Activated CD4-positive, alpha-beta T cell treated with anti-CD3 and anti-CD28 coated beads, Interleukin-2, Interleukin-4, amounts not matched to agents 100 ng/mL and 50 ng/mL, durations not matched to agents 16 hours and 8 hours (primary cell): ENCODE measurements at places on chromosomes 3 and 15.

DNA sequence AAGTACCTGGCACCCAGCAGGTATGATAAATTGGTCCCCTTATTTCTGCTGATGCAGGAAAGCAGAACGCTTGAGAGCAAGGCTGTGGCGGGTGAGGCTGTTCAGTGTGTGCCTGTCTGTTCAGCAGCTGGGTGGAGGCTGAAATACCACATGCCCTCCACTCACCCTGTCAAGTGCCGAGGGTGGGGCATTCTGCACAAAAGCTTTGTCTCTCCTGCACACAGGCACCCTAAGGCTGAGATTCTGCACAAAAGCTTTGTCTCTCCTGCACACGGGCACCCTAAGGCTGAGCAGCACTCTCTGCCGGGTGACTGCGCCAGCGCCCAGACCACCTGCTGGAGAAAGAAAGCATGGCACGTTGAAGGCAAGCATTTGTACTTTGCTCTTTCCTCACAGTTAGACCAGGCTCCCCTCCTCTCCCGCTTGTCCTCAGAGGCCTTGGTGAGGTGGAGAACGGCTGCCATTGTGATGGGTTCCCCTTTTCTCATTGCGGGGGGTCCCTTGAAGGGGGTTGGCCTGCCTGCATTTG, 97.5 kb downstream of the BDH1 start:
- DNase-seq: no peak

GRCh38 chr3:101279162-101279561, 41.2 kb downstream of the IMPG2 start:
- no peak for DNase-seq

- DNase-seq: no peak
Measured at GRCh38 chr3:8420612-8421011, 81.0 kb upstream of the LMCD1 start.

- DNase-seq: no peak
Measured at GRCh38 chr3:132205609-132206008, 111.6 kb upstream of the ACP3 start.

GRCh38 chr15:29596266-29596665, 226.0 kb downstream of the TJP1 start:
- no peak for DNase-seq

GRCh38 chr15:39287322-39288195, 293.3 kb upstream of the THBS1 start:
- no peak for DNase-seq

GRCh38 chr3:23495507-23495906, 292.4 kb downstream of the UBE2E2 start:
- DNase-seq: no peak

DNA sequence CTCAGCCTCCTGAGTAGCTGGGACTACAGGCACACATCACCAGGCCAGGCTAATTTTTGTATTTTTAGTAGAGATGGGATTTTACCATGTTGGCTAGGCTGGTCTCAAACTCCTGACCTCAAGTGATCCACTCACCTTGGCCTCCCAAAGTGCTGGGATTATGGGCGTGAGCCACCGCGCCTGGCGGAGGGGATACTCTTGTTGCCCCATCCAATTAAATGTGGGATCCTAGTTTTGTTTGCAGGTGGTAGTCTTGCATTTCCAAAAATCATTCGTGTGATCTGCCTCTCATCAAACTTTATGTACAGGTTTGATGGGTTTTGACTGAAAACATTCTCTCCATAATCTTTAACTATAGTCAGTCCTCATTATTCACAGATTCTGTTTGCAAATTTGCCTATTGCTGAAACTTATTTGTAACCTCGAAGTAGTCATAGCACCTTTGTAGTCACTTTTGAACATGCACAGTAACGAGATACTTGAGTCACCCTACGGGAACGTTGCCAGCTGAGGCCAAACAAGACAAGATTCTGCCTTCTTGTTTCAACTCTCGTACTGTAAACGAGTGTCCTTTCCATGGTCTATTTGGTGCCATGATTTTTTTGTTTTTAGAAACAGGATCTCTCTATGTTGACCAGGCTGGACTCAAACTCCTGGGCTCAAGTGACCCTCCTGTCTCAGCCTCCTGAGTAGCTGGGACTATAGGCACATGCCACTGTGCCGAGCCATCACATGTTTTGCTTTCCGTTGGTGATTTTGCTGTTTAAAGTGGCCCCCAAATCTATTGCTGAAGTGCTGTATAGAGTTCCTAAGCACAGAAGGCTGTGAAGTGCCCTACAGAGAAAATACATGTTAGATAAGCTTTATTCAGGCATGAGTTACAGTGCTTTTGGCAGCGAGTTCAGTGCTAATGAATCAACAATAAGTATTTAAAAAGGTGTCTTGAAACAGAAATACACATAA, 8.1 kb upstream of the MAPK6 start:
- peak; percentile 84 for DNase-seq

- DNase-seq: no peak
Measured at GRCh38 chr3:100697172-100697571, 12.1 kb upstream of the TFG start.

DNA sequence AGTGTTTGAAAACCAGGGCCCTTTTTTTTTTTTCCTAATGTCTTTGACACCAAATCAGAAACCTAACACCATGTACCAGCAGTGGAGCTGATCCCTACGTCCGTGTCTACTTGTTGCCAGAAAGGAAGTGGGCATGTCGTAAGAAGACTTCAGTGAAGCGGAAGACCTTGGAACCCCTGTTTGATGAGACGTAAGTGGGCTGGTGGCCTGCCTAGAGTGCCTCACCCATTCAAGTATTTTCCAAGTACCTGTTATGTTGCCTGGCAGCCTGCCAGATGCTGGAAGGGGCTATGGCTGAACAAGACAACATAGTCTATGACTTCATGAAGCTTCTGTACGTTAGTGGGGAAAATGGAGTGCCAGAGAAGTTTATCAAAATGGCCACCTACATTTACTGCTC, 39.7 kb downstream of the ESYT3 start:
- DNase-seq: no peak

DNA sequence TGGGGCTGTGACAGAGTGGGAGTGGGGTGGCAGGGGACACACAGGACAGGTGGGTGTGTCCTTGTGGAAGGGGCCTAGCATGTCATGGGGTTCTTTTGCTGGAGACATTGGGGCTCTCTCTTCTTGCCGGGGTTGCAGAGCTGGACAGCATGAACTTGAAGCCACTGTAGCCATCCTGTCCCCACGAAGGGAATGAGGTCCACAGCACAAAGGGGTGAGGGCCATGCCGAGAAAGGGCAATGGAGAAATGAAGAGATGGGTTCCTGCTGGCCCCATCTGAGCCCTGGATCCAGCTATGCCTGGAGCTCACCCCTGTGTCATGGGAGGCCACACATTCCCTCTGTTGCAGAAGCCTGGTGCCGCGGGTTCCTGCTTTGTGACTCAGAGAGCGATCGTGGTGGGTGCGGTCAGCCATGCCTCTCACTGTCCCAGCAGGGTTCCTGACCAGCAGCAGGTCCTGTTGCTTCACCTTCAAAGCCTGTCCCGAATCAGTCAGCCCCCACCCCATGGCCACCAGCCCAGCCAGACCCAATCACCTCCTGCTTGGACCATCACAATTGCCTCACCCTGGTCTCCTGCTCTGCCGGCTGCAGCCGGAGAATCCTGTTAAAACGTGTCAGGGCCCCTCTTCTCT, 50.0 kb downstream of the DNAJB8 start:
- no peak for DNase-seq

DNA sequence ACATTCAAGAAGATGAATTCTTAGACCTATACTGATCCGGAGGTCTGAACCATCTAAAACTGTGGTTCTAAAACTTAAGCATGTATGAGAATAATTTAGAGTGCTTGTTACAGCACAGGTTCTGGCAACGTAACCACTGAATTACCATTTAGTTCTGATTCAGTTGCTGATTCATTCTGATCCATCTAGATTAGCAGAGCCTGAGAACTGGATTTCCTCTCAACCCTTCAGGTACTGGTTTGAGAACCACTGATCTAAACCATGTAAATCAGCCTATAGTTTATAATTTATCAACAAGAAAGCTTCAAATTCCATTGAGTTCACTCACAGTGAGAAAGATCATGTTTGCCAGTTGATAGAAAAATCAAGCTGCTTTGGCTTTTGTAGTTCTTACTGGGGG, 1001.1 kb upstream of the EPHA6 start:
- DNase-seq: peak; percentile 0

DNA sequence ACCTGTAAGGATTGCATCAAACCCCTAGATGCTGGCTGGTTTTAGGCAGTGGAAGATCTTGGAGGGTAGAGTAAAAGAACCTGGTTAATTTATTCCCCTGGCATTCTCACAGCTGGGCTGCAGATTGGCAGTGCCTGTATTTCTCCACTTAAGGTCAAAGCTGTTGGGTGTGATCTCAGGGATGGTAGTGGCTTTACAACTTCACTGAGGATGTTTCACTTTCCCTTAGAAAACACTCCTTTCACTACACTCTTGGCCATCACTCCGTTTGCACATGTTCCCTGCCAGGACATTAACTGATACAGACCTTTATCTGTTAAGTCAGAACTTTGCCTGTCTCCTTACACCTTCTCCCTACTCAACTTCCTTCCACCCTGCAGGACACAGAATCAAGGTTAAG, 779.1 kb upstream of the SEMA6D start:
- no peak for DNase-seq

DNA sequence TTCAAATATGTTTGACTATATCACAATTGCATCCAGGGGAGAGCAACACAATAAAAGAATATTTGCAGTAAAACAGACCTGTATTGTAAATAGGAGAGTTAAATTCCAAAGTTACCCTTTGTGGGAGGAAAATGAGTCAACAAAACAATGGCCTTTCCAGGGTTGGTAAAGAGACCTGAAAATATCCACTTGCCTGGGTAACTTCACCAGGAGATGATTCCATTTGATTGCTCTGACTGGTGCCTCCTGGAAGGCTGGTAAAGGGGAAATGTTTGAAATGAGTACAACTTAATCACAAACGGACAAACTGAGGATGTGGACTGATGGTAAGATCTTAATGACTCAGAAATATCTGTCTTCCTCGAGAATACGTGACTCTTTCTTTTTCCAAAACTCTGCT, 43.6 kb upstream of the SRGAP3 start:
- no peak for DNase-seq

- DNase-seq: no peak
Measured at GRCh38 chr15:51119120-51119519, 24.4 kb upstream of the TNFAIP8L3 start.

DNA sequence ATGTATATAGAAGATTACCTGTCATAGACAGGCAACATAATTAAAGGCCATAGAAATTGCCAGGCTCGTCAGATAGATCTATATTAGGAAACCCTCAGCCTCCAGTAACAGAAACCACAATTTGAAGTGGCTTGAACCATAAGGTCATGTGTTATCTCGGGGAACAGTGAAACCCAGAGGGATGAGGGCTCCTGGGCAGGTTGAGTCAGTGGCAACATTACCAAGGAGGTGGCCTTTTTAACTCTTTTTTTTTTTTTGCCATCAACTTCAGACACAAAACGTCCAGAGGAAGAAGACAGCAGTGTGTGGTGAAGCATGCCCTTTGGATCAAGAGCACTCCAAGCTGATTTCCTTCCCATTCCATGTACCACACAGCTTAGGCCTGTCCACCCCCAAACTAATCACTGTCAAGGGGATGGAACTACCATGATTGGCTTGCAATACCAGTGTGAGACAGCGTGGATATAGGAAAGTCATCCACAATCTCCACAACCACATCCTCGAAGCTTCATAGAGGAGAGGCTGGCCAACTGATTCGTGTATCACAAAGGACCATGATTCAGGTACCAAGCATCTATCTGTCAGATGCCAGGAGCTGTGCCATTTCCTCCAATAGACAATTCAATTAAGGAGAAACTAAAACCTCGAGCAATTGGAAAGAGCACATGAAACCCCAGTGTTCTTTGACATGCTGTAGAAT, 999 bp upstream of the KIF7 start:
- DNase-seq: no peak

GRCh38 chr3:46857485-46858341, 5.5 kb downstream of the MYL3 start:
- DNase-seq: no peak

GRCh38 chr3:18027161-18027939, 284.9 kb upstream of the TBC1D5 start:
- no peak for DNase-seq

GRCh38 chr15:78429477-78429876, 8.5 kb upstream of the IREB2 start:
- DNase-seq: no peak

GRCh38 chr15:90576711-90577389, 47.1 kb downstream of the CRTC3 start:
- DNase-seq: no peak

- no peak for DNase-seq
Measured at GRCh38 chr15:67551207-67551743, 8.8 kb downstream of the MAP2K5 start.

- no peak for DNase-seq
Measured at GRCh38 chr15:69141286-69141701, 19.1 kb upstream of the GLCE start.

DNA sequence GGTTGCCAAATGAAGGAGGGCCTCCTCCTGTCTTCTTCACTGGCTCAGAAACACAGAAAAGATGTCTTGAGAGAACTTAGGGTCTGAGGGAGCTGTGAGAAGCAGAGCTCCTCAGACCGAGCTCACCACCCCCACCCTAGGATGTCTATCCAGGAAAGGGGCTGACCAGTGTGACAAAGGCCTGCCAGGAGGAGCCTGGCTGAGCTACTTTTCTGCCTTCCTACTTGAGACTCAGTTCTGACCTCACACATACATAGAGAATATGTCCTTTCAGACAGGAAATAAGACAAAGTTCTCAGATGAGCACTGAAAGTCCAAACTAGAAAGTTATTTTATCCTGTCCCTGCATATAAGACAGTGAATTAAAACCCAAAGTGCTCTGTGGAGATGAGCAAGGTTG, 54.5 kb downstream of the KIF9 start:
- no peak for DNase-seq

DNA sequence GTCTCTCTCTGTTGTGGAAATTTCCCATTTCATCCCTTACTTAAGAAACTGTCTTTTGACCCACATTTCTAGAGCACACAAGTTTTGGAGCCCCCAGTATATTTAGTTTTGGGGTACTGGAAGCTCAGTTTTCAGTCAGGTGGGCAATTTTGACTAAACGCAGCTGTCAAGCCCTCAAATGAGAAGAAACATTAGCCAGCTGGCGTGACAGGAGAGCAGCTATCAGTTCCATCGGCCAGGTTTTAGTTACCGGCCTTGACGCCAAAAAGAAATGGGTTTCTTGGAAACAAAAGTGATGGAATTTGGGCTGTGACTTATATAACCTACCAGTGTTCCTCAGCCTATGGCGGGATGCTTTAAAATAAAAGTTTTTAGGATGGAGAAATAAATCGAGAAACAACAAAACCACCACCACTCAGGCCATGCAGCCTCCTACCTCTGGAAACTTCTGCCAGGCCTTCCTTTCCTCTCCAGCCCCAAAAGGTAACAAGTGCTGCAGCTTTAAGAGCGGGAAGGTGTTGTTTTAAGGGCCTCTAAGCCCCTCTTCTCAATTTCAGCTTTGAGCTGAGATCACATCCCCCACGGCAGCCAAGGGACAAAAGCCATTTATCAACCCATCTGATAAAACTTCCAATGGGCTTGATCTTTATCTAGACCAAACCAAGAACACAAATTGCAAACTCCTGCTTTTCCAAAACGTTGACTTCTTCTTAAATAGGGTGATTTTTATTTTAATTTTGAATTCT, 18.3 kb downstream of the RGMA start:
- no peak for DNase-seq

GRCh38 chr3:112925969-112926368, 48.9 kb downstream of the CD200R1 start:
- DNase-seq: no peak
